ENCODE measurements at places on chromosomes 7 and 10.
A peak's percentile ranks its signal among the peaks of the same experiment; 100 is the strongest.

DNA sequence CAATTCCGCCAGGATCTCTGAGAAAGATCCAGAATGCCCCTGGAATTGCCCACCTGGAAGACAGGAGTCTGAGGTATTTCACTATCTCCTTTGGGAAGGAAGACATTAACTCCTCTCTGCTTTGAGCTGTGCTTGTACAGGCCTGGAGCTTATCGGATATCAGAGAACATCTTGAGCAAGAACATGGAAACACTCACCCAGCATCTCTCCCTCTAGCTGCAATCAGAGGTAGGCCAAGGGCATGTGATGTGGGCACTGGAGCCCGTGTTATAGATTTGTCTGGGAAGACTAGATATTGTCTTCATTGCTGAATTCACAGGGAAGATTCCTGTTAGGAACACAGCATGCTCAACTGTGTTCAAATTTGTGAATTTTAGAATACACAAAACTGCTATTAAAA is 233.9 kb downstream of the PHF14 start:
- DNase-seq, result no peak

GRCh38 chr10:121179006-121179405 is 327.8 kb downstream of the WDR11 start:
- DNase-seq, result no peak

DNA sequence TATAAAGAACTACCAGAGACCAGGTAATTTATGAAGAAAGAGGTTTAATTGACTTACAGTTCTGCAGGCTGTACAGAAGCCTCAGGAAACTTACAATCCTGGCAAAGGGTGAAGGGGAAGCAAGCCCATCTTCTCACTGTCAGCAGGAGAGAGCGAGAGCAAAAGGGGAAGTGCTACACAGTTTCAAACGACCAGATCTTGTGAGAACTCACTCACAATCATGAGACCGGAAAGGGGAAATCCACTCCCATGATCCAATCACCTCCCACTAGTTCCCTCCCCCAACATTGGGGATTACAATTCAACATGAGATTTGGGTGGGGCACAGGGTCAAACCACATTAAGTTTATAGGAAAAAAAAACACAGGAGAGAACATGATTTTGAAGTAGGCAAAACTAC is 222.1 kb upstream of the SHH start:
- peak; percentile 79 for DNase-seq

- DNase-seq, result no peak
These were observed 14.3 kb downstream of the CHST3 start for GRCh38 chr10:71978476-71978875.

- peak; percentile 37 for DNase-seq
These were observed 54.3 kb upstream of the WAC start for GRCh38 chr10:28478646-28479045.

DNA sequence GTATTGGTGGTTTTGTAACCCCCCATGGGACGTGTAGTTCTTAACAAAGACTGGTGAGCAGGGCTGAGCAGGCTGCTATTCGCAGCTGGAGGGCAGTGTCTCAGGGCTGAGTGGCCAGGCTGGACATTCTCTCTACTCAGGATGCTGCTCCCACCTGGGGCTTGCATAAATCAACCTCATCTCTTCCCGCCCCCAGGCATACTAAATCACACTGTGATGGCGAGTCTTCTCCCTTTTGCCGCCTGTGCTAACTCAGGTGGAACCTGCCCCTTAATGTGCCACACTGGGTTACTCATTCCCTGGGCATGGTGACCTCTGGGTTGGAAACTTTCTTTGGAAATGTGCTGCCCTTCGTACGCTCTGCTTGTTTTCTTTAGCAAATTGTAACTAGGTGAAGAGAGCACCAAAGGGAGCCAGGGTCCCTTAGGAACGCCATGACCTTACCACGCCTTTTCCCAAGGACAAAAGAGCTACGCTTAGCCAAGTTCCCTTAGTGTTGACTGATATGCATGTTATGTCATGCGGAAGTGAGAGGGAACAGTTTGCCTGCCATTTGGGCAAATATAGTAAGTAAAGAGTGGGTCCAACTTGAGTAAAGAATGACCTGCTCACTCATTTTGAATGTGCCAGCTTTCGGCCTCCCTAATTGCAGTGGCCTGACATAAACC is 40.4 kb upstream of the COBL start:
- no peak for DNase-seq

- DNase-seq, result no peak
These were observed 938 bp upstream of the TCTN3 start for GRCh38 chr10:95694665-95695064.

GRCh38 chr10:49177391-49178355 is 10.5 kb downstream of the TMEM273 start:
- DNase-seq, result peak; percentile 98

DNA sequence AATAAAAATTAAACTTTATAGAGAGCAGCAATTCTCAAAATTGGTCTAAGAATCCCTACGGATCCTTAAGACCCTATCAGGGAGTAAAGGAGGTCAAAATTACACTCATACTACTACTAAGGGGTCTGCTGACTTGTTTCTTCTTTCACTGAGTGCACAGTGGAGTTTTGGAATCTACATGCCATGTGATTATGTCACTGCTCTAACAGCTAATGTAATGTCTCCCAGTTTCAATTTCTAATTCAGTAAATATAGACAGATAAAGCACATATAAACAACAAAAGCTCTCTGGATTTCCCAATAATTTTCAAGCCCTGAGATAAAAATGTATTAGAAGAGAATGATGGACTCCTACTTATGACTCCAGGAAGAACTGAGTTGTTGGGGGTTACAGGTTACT is 74.6 kb downstream of the WAPL start:
- DNase-seq, result no peak

DNA sequence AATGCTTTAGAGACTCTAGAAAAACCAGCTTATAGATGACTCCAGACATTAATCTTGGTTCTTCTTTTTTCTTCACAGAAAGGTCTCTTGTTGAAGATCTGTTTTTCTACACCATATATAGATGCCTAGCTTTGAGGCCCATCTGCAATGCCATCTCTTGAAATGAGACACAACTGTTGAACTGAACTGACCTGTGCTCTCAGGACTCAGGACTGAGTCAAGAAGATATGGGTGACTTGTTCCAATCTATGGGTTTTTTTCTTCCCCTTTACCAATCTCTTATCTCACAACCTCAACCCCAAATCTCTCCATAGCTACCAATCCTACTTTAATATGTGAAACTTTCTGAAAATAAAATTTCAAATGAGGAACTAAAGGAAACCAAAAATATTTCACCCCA is 194.7 kb downstream of the SNX13 start:
- DNase-seq, result no peak

GRCh38 chr10:112490545-112490944 is 43.5 kb downstream of the VTI1A start:
- DNase-seq, result no peak

DNA sequence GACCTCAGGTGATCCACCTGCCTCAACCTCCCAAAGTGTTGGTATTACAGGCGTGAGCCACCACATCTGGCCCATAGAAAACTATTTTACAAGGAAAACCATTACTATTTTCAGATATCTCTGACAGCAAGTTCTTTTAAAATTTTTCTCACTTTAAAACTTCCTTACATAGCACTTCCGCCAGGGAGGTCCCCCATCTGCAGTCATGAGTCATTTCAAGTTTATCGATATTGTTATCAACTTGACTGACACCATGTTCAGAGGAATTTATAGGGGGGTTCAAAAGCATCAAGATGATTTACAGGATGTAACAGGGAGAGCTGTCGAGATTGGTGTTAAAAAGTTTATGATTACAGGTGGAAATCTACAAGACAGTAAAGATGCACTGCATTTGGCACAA is 88.8 kb downstream of the NRBF2 start:
- no peak for DNase-seq

DNA sequence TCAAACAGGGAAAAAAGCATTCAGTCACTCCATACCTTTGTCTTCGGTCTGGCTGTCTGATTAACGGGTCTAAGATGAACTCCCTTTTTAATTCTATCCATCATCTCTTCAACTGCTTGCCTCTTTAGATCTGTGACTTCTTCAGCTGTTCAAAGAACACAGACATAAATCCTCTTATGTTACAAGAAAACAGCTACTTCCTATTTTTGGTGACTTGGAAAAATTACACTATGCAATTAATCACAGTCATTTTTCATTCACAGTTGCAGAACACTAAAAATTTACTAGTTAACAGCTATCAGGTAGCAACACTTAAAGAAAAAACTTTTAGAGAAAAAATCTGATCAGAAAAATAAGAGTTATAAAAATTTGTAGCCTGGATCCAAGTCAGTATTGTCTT is 66.0 kb downstream of the ENO4 start:
- no peak for DNase-seq

GRCh38 chr7:5296611-5297226 is 14.0 kb downstream of the SLC29A4 start:
- peak; percentile 20 for DNase-seq

DNA sequence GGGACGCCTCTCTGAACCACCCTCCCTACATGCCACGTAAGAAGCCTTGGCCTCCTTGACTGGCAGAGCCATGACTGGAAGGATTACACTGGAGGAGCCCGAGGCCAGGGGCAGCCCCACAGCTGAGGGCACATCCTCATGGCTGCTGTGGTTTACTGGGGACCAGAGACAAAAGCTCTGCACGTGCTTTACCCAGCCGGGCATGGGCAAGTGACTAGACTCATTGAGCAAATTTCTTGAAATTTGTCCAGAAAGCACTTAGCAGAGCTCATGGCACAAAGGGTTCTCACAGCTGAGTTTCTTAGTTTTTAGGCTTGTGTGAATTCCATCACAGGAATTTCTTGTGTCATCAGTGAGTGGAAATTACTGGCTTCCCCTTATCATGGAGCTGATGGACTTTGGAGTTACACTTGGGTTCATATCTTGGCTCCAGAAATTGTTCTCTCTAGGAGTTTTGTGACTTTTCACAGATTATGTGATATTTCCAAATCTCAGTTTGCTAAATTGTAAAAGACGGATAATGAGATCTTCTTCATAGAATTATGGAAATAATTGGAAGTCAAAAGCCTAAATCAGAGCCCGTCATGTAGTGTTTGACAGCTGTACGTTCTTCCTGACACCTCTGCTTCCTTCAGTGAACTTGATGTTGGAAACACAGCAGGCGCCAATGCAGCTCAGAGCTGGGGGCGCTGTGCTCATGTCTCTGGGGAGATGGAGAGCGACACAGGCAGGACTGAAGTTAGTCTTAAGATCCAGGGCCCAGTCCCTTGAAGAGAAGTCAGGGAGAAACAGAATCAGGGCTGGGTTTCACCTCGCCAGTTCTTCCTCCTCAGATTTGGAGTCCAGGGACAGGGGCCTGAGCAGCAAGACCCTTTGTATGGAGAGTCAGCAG is 47.7 kb upstream of the MGAM2 start:
- no peak for DNase-seq

- DNase-seq, result no peak
These were observed 32.8 kb upstream of the RHEB start for GRCh38 chr7:151552352-151553028.

- DNase-seq, result no peak
These were observed 286.4 kb upstream of the HGF start for GRCh38 chr7:82056282-82056681.

GRCh38 chr10:68461032-68461431 is 10.7 kb downstream of the DNA2 start:
- no peak for DNase-seq

DNA sequence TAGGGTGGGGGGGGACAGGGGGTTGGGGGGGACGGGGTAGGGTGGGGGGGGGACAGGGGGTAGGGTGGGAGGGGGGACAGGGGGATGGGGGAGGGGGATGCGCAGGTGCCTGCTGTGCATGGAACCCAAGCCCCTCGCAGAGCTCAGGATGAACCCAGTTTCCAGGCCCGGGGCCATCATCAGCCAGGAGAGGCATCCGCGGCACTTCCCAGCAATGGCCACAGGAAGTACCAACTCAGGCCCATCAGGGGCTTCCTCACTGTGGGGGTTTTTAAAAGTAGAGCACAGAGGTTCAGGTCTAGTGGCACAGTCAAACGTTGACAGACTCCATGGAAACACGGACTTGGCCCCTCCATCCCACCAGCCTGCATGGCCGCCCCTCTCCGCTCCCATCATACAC is 172.7 kb downstream of the DIP2C start:
- no peak for DNase-seq

GRCh38 chr7:95473276-95473985 is 12.3 kb upstream of the ASB4 start:
- DNase-seq, result no peak

- DNase-seq, result no peak
These were observed 13.0 kb downstream of the SEMA3A start for GRCh38 chr7:84181628-84182027.

Data from CD14-positive monocyte (primary cell).